HT1080 (cell line): ENCODE measurements at places on chromosomes 11 and 22. TPM values are rescaled to one million over a fixed set of nuclear protein-coding genes. Genes with fewer than 3 reads are reported as not detected.
A peak's percentile ranks its signal among the peaks of the same experiment; 100 is the strongest.

GRCh38 chr11:10588904-10589303, 20.4 kb upstream of the LYVE1 start:
- no peak for DNase-seq

GRCh38 chr11:92330114-92330513, 105.5 kb downstream of the FAT3 start:
- no peak for DNase-seq

SMTNL1 gene
- total RNA-seq: not detected in 2 replicates

DNA sequence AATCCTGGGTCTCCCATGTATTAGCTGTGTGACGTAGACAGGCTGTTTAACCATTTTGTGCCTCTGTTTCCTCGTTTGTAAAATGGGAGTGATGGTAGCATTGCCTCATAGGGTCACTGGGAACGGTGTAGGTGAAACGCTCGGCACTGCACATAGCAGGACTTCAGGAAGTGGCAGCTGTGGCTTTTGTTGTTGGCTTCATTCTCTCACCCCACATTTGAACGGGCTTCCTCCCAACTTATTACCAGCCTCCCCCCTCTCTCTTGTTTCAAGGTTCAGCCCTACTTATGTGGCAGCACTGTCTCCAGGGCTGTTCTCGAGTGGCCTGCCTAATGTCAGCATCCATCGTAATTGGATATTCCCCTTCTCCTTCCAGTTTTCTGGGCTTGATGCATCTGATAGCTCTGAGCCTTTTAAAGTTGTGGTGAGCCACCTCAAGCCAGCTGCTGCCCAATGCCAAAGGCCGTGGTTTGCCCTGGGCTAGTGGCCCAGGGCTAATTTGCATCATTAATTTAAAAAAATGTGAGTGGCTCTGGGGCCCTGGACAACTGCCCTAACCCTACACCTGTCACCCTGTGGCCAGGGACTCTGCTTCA, 217.8 kb upstream of the TBCEL start:
- DNase-seq: no peak

RIMBP3C gene
- total RNA-seq: 0.13 and 0.35 TPM in 2 replicates

TMEM86A gene
- 0.47 and 1.3 TPM in 2 replicates for total RNA-seq

DNA sequence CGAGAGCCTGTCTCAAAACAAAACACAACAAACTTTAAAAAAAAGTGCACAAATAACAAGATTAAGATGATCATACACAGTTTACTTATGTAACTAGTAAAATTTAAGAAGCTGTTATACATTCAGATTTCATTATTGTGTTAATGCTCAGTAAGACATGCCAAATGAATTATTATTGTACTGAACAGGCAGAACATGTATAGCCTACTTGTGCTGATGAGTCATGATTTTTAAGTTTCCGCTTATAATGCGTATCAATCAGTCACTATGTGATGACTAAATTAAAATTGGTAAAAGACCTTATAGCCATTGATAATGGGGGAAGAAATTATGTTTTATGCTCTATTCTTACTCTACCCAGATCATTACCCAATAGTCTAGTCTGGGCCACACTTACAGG, 20.5 kb upstream of the EXPH5 start:
- DNase-seq: no peak

GRCh38 chr11:77400775-77401449, 73.0 kb downstream of the PAK1 start:
- no peak for DNase-seq

KRTAP5-6 gene
- not detected in 2 replicates for total RNA-seq

DNA sequence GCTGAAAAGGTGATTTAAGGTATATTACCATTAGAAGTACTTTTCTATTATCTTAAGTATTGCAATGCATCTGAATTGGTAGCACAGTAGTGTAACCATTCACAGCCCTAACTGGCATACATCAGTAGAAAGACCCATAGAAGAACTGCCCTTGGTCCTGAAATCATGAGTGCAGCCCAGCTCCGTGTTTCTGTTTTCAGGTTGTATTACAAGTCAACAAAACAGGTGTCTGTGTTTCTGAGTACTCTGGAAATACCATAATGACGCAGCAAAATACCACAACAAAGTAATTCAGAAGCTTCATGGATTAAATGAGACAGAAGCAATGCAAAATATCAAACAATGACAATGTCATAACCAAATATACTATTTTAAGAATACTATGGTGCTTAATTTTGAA, 226.3 kb downstream of the OPCML start:
- DNase-seq: no peak

DNA sequence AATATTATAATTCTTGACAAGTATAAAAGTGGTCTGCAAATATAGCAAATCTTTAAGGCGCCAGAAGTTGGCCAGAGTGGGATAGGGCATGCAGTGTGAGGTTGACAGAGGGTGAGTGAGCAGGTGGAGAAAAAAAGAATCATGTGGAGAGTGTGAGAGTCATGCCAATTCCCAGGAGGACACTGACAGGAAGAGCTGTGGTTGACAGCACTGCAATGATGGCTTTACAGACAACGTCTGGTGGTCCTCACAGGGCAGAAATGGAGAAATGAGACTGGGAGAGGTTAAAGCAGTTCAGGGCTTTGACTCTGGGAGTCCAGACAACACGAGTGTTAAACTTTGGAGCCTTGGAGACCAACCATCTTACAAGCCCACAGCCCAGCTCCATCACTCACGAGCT, 34.9 kb downstream of the SERPIND1 start:
- no peak for DNase-seq

- DNase-seq: no peak
Measured at GRCh38 chr11:119856681-119857485, 127.9 kb upstream of the NECTIN1 start.

NPAS4 gene
- total RNA-seq: not detected in 2 replicates

GRCh38 chr11:86192519-86193257, 51.9 kb upstream of the EED start:
- no peak for DNase-seq

- no peak for DNase-seq
Measured at GRCh38 chr11:57815877-57816276, 54.3 kb downstream of the CTNND1 start.

- DNase-seq: no peak
Measured at GRCh38 chr11:60377401-60378136, 763 bp upstream of the MS4A7 start.

MS4A14 gene
- not detected in 2 replicates for total RNA-seq

GRCh38 chr11:79209540-79210266, 231.1 kb downstream of the TENM4 start:
- no peak for DNase-seq

DNA sequence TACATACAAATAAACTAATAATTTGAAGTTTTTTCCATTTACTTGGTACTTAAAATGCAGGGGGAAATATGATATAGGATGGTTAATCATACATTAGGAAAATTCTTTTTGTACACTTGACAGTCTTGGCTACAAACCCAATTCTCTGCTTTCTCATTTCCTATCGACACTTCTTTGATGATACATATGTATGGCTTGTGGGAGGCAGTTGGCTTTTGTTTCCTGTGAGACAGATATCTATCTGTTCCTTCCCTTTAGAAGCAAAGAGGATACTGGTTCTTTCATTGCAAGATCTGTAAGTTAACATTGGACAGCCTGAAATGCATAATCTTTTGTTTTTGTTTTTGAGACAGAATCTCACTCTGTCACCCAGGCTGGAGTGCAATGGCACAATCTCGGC, 47.9 kb upstream of the ADORA2A start:
- DNase-seq: peak; percentile 75

BIRC3 gene
- 0.27 and 0.50 TPM in 2 replicates for total RNA-seq

DNA sequence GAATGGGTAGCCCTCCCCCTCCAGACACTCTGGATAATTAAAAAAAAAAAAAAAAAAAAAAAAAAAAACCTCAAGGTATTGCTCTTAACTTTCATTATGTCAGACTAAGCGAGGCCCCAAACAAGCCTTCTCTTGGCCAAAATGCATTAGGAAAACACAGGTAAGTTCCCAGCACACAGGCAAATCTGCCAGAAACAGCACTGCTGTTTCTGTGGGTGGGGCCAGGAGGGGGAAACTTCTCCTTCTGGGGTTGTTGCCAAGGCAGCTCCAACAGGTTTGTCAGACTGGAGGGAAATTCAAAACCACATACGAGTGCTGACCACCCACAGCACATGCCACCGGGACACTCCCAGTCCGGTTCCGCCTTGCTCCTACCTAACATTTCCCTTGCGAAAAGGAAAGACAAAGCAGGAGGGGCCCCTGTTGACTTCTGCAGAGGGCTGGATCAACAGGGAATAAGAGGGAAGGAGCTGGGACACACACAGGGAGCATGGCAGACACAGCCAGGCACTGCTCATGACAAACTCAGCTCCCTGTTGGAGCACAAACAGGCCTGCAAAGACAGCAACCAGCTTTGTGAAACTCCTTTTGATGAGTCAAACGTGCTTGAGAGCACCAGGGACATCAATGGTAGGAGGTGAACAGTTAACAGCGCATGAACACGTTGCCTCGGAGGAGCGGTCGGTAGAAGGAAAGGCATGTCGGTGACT, 55.0 kb downstream of the MYH9 start:
- DNase-seq: peak; percentile 97

DNA sequence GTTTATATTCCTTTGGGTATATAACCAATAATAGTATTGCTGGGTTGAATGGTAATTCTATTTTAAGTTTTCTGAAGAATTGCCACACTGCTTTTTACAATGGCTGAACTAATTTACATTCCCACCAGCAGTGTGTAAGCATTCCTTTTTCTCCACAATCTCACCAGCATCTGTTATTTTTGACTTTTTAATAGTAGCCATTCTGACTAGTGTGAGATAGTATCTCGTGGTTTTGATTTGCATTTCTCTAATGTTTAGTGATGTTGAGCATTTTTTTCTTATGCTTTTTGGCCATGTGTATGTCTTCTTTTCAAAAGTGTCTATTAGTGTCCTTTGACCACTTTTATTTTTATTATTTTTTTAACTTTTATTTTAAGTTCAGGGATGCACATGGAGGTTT, 275.3 kb downstream of the METTL15 start:
- DNase-seq: no peak
